ENCODE measurements at places on chromosomes 12 and 14.

DNA sequence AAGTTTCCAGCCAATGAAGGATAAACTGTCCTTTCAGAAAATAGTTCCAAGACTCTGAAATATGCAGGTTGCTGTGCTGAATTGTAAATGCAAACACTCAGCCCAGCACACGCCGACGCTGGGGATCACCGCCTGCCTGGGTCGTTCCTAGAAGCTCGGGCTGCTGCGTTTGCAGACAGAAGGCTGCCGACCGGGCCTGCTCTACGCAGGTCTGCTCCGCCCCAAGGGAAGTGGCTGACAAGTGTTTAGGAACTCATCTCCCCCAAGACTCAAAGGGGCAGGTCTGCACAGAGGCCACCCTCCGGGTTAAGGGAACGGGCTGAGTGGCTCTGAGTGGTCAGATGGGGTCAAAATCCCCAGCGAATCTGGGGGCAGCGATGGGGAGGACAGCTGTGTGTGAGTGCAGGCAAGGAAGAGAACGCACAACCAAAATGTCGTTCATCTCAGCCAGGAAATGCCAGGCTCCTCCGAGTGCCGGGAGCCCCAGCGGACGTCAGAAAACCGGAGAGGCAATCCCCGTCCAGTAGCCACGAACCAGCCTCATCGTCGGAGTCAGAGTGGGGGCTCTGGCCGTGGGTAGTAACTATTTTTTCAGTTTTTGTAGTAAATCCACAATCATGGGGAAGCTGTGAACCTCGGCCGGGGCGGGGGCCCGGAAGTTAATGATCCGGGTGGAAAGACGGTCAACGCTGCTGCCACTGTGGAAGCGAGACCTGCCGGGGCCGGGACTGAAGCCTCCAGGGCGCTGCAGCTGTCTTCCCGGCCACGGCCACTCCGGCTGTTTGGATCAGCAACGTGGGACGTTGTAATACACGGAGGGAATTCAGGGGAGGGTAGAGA lies 6.0 kb downstream of the GALNT9 start:
- peak; percentile 64 for DNase-seq

DNA sequence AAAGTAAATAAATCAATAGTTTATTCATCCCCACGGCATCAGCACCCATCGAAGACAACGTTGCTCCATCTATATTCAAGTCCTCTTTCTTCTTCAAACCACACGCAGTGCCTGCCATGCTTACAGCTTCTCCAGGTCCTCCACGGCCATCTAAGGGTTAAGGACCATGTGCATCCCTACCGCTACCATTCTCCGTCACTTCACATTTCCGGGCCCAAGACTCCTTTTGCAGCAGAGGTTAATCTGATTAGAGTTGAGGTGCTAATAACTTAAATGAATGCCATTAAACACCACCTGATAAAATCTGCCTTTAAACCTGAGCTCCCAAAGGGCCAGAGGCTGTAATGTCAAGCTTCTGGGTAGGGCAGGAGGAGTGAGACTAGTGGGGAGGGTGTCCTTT lies 79.7 kb upstream of the CCND2 start:
- DNase-seq = no peak

DNA sequence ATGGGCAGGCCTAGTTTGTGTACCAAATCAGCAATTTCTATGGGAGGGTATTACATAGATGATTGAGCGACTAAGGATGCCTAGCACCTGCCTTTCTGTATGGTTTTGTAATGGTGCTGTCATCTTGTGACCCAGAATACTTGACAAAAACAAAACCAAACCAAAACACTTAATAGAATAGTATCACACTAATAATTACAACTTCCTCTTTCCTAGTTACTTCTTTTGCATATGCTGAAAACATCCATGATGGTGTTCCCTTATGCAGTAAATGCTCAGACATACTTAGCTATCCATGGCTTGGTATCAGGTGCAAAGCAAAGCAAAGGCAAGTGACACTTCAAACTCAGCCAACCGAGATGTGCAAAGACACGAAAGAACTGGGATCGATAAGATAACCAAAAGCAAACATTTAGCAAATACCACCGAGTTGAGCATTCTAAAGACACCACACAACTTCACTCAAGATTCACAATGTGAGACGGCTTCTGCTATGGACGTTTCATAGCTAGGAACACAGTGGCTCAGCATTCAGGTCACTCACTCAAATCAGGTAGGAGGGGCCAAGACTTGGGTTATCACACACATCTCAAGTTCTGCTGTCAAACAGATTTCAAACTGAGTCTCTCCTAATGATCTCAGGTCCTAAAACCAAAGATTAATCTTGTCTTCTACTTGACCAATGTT lies 24.3 kb downstream of the PPP1CC start:
- DNase-seq = no peak

DNA sequence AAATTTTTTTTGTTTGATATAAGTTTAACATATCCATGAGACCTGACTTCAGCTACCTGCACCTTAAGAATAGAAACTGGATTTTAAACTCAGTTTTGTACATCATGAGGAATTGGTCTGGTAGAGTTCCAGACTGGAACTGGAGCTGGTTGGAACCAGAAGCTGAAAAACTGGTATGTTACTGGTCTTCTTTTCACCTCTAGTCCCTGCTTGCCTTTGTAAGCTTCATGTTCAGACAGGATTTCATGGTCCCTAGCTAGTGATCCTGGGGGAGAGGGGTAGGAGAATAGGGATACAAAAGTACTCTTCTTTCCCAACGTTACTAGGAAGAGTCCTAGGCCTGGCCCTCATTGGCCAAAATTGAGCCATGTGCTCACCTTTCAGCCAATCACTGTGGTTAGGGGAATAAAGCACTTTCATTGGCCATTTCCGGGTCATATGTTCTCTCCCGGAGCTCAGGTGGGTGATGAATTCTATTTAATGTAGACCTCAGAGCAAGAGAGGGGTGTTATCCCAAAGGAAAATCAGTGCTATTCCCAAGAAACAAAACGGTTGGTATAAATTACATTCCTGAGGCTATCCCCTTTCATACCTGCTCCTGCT lies 36.9 kb upstream of the APPL2 start:
- DNase-seq = no peak

GRCh38 chr12:95674631-95675030 lies 115.9 kb downstream of the NTN4 start:
- no peak for DNase-seq

GRCh38 chr12:88108021-88108420 lies 33.9 kb downstream of the CEP290 start:
- DNase-seq = no peak

DNA sequence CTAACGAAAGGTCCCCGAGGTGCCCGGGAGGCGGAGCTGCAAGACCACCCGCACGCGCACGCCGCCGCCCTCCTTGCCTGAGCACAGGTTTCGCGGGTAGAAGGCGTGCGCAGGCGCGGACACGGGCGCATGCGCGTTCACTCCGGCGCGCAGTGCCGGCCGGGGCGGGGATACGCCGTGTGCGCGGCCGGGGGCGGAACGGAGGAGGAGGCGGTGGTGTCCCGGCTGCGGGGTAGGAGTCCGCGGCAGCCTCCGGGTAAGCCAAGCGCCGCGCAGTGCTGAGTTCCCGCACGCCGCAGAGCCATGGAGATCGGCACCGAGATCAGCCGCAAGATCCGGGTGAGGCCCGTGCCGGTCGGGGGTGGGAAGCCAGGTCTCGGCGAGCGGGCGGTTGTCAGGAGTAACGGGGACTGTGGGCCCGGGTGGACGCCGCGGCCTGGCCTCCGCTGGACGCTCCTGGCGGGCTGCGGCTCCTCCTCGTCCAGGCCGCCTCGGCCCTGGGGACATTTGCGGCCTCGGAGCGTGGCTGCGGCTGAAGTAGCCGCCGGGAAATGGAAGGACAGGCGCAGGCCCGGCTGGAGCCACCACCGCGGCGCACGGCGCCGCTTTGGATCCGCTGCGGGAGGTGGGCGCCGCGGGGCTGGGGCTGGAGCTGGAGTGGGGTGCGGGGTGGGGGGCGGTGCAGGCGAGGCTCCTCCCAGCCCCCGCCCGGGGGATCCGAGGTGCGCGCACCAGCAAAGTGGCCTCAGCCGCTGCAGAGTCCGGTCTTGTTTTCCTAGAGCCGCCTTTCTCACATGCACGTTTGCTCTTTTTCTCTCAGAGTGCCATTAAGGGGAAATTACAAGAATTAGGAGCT lies at the start of gene ZC3H14:
ZC3H14 (plus strand) TSS at position 207 of the 856 bp plus-strand sequence; CDS start at position 304, 97 bp downstream.
- peak; percentile 84 for DNase-seq

- peak; percentile 58 for DNase-seq
Observed at GRCh38 chr14:69654116-69654515, 42.7 kb downstream of the SUSD6 start.

DNA sequence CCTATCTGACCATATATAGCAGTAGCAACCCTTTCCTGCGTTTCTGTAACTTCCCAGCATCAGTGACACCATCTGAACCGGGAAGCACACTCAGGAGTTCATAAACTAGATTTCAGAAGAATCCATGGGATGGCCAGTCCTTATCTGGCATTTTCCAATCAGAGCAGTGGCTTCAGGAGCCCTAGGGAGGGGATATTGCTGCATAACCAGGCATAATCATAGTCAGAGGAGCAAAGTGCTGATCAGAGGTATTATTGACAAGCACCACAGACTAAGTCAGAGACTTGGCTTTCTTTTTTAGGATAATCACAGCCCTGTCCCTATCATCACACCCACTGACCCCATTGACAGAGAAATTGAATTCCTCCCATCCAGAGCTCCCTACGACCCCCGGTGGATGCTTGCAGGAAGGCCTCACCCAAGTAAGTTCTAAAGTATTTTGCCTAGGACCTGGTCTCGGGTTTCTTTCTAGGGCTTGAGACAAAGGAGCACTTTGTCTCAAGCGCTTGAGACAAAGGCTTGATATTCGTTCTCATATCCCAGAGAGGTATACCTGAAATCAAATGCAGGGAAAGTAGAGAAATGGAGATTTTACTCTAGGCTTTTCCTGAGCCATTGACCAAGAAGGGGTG lies 55.1 kb downstream of the FOXN4 start:
- DNase-seq = no peak

DNA sequence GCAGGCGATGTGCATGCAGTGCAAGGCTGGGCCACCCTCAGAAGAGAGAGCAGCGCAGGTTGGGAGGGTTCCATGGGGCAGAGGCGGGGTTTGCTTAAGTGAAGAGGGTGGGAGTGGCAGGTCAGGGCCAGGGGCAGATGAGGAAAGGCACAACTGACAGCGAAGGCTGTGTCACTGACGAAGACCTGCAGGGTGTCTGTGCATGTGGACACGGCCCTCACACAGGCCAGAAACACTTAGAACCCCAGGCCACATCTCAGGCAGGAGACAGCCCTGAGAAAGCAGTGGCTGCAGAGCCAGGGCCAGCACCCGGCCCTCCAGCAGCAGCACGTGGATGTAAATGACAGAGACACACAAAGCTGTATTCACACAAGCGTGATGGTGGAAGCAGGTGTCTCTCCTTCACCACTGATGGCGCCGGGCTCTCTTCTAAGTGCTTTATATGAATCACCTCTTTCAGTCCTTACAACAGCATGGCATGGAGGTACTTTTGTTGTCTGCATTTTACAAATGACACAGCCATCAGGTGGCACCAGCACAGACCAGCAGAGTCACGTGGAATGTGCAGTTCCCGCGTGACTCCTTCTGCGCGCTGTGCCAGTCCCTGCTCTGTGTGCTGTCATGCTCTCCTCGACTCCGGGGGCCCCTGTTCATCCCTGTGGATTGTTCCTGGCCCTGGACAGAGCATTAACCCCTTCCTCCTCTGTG lies 54.6 kb downstream of the TSPAN11 start:
- no peak for DNase-seq

DNA sequence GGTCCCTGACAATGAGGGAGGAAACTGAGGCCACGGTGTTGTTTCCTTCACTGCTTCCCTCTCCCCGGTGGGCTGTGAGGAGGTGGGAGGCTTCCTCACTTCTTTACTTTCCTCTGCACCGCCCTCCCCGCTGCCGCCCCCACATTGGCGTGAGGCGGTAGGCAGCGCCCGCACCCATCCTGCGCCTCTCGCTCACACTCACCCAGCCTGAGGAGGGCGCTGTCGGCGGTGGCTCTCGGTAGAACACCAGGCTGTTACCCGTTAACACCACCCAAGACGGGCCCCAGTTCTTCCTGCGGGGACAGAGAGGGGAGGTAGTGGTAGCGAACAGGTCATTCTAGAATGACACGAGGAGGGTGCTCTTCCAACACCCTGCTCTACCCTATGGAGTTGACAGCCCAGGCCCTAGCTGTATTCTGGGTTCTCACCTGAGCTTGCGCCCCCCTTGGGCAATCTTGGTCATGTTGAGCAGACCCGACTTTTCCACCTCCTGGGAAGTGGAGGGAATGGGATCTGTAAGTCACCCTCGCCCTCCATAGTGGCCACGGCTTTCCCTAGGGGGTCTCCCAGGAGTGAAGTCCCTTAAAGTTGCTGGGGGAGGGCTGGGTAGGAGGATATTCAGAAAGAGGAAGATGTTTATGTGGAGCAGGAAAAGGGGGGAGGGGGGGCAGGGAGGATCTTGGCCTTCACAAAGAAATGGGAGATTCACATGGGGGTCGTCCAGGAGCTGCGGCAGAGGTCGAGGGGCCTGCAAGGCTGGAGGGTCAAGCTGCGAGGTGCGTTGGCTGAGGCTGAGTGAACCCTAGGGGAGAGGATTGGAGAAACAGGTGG lies 3.3 kb downstream of the ARHGAP9 start:
- no peak for DNase-seq

GRCh38 chr12:6367065-6367968 lies 8.0 kb downstream of the SCNN1A start:
- peak; percentile 13 for DNase-seq

DNA sequence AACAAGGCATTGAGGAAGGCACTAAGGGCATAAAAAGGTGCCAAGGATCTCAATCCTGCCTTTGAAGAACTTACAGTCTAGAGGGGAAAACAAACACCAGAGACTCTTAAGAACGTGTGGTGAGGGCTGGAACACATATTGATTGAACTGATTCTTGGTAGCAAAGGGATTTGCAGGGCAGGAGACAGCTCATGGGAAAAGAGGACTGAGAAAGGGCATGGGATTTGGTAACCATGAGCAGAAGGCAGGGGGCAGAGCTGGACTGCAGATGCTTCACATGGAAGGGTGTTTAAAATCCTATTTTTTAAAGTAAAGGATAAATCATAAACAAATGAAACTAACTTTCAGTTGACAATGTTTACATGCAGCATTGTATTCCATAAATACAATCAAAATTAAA lies 203.1 kb downstream of the ITPR2 start:
- no peak for DNase-seq

DNA sequence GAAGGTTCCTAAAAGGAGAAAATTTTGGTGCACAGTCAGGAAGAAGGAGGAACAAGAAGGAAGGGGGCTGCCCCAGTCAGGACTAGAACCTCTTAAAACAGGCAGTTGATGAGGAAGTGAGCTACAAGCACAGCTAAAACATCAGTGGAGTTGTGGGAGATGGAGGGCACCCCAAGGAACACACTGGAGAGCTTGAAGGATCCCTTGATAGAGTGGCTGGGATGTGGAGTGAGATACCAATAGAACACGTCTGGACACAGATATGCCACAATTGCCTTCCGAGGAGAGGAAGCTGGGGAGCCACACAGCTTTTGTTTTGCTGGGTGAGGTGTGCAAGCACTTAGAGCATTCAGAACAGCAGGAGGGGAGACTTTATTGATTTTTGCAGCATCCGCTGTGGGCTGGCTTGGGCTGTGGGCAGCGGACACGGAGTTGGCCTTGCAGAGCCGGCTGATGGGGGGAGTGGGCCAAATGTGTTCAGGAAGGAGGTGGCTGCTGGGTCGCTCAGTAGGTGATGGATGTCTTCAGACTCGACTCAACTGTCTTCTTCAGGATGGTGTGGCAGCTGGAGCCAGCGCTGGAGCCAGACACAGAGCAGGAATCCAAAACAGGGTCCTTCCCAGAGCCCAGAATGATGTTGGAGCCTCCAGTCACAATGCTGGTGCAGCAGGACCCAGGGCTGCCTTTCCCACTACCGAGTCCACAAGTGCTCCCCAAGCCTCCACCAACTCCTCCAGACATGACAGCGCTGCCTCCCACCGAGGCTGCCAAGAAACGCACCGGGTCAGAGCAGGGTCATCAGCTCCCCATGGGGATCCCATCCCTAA lies 4.7 kb upstream of the KRT79 start:
- DNase-seq = no peak

- no peak for DNase-seq
Observed at GRCh38 chr12:80805106-80805505, 88.4 kb downstream of the MYF5 start.

All from G401 (cell line).